ENCODE measurements at places on chromosomes 2 and 18. TPM values are rescaled to one million over a fixed set of nuclear protein-coding genes. Genes with fewer than 3 reads are reported as not detected.

DNA sequence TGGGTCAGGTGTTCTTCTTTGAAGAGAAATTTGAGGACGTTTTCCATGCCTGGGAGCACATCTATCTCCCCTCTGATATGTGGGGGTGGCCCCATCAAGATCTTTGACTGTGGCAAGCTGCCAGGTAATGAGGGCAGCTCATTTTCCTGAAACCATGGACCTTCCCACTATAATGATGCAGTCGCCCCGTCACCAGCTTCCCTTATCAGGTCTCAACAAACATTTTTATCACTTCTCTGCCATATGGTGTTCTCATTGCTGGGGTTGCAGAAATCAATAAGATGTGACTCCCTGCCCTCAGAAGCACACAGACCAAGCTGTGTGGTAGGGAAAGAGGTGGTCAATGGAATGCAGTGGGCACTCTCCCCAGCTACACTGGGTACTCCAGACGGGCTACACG lies 48.4 kb upstream of the B3GNT7 start:
- no peak for DNase-seq

The SERPINB2 gene
- total RNA-seq = 34.4 TPM

The DYSF gene
- under 0.01 TPM for total RNA-seq

DNA sequence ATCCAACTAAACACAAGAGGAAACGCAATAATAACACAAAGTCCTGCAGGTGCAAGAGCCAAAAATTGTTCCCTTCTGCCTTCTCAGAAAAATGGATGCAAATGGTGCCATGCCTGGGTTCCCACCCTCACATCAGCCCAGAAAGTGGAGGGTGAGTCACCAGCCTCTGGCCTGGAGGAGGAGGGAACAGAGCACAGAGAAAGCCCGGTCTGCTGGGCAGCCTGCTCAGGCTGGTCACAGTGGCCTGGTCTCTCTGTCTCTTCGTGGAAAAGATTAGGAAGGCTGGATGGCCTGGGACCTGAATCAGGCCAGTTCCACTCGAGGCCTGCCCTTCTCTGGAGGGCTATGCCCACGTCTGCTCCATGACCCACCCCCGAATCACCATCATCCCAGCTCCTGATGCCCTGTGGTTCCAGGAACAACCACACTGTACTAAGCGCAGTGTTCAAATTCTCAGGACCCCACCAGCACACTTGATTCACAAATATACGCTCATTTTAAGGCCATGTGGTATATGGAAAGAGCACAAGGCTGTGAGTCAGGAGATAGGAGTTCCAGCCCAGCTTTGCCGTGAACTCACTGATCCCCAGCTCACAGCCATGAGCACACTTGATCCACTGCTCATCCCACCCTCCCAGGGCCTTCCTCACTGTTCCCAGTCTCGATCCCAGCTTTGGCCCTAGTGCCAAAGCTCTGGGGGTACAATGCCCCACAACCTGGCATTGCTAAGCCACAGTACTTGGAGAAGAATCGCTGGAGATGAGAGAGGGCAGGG lies 82.1 kb downstream of the ZBTB7C start:
- DNase-seq = peak; percentile 29

- peak; percentile 57 for DNase-seq
Measured at GRCh38 chr2:134348239-134348638, 94.4 kb downstream of the MGAT5 start.

DNA sequence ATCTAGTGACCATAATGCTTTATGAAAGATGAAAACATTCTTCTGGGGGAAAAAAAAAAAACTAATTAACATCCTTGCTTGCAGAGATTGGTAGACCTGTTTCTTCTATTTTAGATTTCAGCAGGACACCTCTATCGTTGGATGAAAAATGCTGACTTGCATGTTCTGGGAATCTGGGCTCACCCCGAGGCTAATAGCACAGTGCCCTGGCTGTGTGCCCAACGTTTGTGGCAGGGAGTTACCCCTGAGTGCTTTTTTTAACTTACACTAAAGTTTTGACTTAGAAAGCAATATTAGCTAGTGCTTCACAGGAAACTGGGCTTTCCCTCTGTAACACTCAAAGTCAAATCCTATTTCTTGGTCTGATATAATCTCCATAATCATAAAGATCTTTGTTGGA lies 233.2 kb downstream of the SLC8A1 start:
- no peak for DNase-seq

DNA sequence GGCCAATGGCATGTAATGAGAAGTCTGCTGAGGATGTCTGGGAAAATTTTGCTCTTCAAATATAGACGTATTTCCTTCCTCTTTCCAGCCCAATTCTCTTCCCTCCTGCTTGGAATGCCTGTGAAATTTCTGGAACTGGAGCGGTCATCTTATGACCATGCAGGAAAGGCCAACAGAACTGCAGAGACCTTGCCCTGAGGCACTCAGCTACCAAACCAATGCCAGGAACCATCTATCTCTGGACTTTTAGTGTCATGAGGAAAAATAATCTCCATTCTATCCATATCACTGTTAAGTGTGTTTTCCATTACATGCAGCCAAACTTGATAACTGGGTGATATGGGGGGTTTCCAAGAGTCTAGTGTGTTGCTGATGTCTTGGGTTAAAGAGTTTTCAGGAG lies 363.7 kb downstream of the SLC4A3 start:
- no peak for DNase-seq

The CCDC68 gene
- total RNA-seq = 0.54 TPM

GRCh38 chr2:196798980-196799379 lies 503 bp downstream of the GTF3C3 start:
- DNase-seq = no peak

The PRKAG3 gene
- total RNA-seq = not detected

- no peak for DNase-seq
Measured at GRCh38 chr2:207662203-207662602, 37.0 kb upstream of the METTL21A start.

The C2orf76 gene
- 9.7 TPM for total RNA-seq

DNA sequence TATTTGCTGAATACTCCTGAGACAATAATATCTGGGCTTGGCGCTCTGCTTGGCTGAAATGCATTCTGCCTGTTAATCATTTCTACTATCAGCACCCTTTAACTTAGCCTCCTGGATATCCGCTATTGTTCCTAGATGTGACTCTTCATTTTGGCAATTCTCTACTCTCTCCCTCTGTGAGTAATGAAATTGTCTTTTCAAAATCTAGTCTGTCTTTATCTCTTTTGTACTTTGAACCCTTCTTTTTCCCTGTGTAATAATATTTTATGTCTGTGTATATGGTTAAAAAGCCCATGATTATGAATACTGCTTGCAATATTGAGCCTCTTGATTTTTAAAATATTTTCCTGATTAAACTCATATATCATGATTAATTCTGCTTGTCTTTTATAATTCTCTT lies 6.2 kb upstream of the REV1 start:
- DNase-seq = no peak

DNA sequence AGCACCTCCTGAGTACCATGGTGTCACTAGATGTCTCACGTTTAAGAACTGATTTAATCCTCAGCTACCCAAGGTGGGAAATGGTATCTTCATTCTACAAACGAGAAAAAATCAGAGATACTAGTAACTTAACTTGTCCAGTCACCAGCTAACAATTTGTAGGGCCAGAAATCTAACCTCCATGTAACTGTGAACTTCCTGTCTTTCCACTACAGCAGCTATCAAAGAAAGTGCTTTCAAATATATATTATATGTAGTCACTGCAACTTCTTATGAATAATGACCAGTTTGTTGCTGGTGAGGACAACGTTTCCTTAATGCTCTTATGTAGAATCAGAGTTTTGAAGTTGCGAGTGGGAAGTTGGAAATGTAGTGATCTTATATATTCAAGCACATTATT lies 1.9 kb downstream of the REV1 start:
- DNase-seq = peak; percentile 71

DNA sequence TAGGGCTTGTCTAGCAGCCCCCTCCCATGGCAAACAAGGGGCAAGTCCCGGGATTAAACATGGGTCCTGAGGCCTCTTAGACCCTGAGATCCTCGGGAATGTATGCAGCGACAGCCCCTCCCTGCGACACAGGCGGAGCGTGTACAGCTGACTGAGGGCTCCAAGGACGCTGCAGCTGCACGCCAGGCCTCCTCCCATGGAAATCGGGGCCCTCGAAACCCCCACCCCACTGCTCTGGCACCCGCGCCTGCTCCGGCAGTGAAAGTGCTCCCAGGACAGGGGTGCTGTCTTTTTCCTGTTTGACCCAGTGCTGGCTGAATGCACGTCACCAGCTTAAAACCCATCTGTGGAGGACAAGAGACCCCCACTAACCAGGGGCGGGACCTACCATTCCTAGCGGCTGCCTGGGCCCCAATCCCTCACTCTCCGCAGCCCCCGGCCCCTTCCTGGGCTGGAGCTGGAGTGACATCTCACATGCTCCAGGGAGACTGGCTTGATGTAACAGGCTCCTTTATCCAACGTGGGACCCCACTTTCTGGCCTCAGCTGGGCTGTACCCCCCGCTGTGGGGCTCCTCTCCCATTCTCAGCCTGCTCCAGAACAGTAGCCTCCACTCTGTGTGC lies 247.7 kb downstream of the TWIST2 start:
- no peak for DNase-seq

The TLX2 gene
- total RNA-seq = not detected

The FER1L5 gene
- total RNA-seq = 0.28 TPM

The ERMN gene
- not detected for total RNA-seq

The GAL3ST2 gene
- not detected for total RNA-seq

DNA sequence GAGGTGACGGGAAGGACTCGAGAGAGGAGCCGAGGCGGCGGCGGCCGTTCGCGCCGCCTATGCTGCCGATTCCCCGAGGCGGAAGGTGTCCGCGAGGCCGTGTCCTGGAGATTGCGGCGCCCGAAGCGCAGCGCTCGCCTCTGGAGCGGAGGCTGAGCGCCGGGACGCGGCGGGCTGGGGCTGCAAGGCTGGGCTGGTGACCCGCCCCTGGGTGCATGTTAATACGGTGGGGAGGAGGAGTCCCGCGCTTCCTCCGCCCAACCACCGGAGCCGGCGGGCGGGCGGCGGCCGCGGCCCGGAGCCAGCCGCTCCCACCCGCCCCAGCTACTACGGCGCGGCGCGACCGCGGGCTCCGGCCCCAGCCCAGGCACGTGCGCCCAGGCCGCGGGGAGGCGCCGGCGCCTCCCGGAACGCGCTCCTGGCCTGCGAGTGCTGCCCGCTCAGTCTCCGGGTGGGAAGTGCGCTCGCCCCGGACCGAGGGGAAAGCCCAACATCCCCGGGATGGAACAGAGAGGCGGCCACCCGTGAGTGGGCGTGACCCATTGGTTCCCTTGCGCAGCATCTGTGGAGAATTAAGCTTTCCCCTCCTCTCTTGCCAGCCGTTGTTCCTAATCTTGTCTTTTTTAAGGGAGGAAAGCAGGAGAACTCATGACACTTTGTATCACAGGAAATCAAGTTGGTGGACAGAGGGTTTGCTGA lies at the start of gene DLGAP1:
Gene DLGAP1 (minus strand): TSS at position 195 of the 699 bp plus-strand sequence.
- DNase-seq = no peak

GRCh38 chr18:31603315-31603714 lies 11.6 kb downstream of the TTR start:
- no peak for DNase-seq

GRCh38 chr18:49795612-49796552 lies 17.5 kb downstream of the ACAA2 start:
- DNase-seq = peak; percentile 27

DNA sequence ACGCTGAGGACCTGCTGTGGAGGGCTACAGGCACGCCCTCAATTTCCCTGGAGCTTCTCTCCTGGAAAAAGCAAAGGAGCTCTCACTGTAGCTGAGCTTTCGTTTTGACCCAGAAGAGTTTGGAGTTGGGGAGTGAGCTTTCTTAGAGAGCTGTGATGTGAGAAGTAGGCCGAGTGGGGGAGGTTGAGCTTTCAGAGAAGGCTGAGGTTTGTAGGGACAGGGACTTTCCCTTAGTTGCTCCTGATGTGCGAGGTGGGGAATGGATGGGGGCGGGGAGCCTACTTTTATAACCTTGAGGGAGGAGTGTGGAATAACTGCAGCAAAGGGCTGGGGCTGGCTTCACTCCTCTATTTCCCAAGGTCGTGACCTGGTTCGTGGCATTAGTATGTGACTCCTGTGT lies 47.1 kb downstream of the ZNF532 start:
- DNase-seq = peak; percentile 34

GRCh38 chr2:42914314-42914713 lies 121.9 kb upstream of the HAAO start:
- DNase-seq = no peak

GRCh38 chr2:129642526-129643043 lies 336.9 kb upstream of the RAB6C start:
- DNase-seq = no peak

The RAB6D gene
- total RNA-seq = not detected

The TBC1D8 gene
- total RNA-seq = 1.3 TPM

The LYPD6B gene
- total RNA-seq = not detected

DNA sequence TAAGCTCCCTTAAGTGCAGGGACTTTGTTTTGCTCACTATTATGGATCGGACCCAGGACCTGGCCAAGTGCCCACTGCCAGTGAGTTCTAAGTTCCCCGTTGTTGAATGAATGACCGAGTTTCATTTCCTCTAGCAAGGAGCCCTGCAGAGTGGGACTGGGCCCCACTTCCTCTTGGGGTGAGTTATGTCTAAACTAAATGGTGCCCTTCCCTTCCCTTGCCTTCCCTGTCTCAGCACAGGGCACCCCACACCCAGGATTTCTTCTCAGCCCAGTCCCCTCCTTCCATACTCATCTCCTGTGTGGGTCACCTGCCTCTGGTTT lies 195.3 kb upstream of the HS6ST1 start:
- no peak for DNase-seq

The STAT1 gene
- 80.3 TPM for total RNA-seq

- DNase-seq = peak; percentile 88
Measured at GRCh38 chr2:10057231-10058107, 14.1 kb downstream of the KLF11 start.

The TRIM54 gene
- not detected for total RNA-seq

- no peak for DNase-seq
Measured at GRCh38 chr18:31680831-31681568, 3.4 kb downstream of the B4GALT6 start.

The MXD1 gene
- total RNA-seq = 3.1 TPM

- no peak for DNase-seq
Measured at GRCh38 chr18:6113650-6114049, 218.3 kb upstream of the TMEM200C start.

The CETN1 gene
- total RNA-seq = not detected

The PLGLB1 gene
- 0.28 TPM for total RNA-seq

- DNase-seq = no peak
Measured at GRCh38 chr2:154813636-154814035, 115.1 kb downstream of the KCNJ3 start.

The CCDC85A gene
- 2.8 TPM for total RNA-seq

DNA sequence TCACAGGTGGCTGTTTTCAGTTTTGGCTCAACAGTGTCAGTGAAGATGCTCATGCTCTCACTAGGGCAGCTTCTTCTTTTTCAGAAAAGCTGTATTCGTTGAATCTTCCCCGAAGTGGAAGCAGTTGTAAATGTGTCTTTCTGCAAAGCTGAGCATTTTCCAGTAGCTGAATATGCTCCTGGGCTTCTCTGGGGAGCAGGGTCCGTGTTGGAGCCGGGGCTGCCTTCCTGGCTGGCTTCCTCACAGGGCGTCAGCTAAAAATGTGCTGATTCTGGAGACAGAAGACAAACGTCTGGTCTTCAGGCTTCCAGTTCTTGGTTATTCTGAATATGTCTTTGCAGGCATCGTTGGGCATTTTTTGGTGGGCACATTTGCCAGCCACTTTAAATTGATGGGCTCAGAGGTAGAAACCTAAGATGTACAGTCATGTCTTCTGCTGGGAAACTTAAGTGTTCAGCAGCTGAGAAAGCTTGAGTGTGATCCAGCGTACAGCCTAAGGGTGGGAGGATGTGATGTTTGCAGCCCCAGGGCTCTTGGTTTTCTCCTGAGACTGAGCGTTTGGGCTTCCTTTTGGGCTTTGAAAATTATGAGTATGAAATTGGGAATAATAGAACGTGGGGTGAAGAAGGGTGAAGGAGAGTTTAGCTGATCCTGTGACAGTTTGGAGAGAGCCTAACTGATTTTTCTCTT lies 19.0 kb downstream of the SETBP1 start:
- no peak for DNase-seq

GRCh38 chr2:235501673-235502031 lies 7.8 kb downstream of the AGAP1 start:
- no peak for DNase-seq
